LHCN-M2 (cell line): ENCODE measurements at places on chromosomes 1 and 21. TPM values are rescaled to one million over a fixed set of nuclear protein-coding genes. Genes with fewer than 3 reads are reported as not detected.

- DNase-seq, result peak; percentile 24
Observed at GRCh38 chr1:80457409-80457808, 1343.3 kb upstream of the ADGRL2 start.

DNA sequence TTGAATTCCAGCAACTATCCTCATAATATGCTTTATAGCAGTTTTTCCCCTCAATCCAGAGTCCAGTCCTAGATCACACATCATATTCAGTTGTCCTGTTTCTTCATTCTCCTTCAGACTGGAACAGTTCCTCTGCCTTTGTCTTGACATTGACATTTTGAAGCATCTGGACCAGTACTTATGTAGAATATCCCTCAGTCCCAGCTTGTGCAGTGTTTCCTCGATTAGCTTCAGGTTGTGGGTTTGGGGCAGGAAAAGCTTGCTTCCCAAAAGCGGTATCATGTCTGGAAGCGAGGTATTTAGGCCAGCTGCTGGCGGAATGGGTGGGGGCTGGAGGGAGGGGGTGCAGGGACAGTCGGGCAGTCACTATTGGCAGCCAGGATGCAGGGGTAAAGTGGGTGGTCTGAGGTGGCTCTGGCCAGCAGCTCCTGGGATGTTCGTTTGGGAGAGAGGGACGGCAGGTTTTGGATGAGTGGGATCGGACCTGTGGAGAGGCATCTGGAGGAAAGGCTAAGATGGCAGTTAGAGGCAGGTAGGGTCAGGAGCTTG is 6.5 kb downstream of the THEMIS2 start:
- DNase-seq, result peak; percentile 62

GRCh38 chr1:161705537-161705936 is 1.5 kb upstream of the FCRLA start:
- DNase-seq, result no peak

- no peak for DNase-seq
Observed at GRCh38 chr1:233904633-233905415, at the start of gene SLC35F3. Gene SLC35F3 (plus strand): TSS chr1:233904676.

DNA sequence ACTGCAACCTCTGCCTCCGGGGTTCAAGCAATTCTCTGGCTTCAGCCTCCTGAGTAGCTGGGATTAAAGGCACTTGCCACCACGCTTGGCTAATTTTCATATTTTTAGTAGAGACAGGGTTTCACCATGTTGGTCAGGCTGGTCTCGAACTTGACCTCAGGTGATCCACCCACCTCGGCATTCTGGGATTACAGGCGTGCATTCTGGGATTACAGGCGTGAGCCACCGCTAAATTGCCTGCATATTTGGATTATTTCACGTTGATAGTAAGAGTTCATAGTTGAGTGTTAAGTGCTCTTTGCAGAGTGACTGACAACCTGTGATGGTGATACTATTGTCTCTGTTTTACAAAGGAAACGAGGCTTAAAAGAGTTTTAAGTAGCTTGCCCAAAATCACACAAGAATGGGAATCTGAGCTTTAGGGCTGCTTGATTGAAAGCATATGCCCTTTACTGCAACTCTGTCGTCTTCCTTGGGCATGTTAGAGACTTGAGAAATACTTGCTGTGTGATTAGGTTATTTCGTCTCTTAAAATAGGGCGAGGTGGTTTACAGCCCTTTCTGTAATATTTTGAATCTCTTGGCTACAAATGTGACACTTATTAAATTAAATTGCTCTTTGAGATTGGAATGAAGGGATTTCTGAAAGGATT is 12.4 kb downstream of the CDC42 start:
- DNase-seq, result no peak

DNA sequence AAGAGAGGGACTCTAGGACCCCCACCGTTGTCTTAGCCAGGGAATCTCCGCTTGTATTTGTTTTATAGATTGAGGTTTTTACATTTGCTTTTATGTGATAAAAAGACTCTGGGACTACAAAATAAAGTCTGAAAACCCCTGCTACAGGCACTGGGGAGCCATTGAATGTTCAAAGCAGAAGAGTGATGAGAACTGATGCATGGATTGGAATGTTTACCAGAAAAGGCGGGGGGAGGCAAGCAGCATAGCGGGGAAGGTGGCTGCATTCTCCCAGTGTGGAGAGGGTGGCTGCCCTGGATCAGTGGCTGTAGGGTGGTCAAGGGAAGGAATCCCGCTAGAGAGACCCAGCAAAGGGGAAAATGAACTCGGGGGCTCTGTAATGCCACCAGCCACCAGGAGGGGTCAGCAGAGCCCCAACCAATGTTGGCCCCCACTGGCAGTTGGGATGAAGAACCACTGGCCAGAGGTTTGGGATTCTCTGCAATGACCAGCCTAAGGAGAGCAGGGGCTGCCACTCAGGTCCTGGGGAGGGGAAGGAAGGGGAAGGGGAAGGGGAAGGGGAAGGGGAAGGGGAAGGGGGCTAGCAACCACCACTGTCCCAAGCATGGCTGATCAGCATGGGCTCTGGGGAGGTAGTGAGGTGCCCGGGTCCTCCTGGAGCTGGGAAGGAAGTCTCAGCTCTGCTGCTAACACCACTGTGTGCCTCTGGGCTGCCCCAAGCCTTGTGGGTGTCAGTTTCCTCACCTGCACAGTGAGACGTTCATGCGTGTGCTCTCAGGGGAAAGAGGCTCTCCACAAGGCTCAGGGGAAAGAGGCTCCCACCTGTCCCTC is 19.2 kb upstream of the PEF1 start:
- peak; percentile 21 for DNase-seq

- peak; percentile 85 for DNase-seq
Observed at GRCh38 chr1:24725209-24725651, 20.0 kb upstream of the CLIC4 start.

DNA sequence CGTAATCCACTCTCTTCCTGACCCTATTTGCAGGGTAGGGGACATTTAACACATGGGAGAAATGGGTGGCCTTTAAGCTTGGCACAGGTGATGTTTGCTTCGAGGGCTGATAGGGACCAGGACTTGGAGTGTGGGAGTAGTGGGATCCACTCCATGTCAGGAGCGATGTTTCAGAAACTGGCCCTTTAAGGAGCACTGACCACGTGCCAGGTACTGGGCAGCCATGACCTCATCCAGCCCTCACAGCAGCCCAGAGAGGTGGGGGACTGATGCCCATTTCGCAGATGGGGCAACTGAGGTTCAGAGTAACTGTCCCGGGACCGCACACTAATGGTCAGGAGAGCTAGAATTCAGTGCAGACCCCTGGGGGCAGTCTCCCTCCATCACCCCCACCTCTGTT is 11.4 kb downstream of the PADI3 start:
- no peak for DNase-seq

DNA sequence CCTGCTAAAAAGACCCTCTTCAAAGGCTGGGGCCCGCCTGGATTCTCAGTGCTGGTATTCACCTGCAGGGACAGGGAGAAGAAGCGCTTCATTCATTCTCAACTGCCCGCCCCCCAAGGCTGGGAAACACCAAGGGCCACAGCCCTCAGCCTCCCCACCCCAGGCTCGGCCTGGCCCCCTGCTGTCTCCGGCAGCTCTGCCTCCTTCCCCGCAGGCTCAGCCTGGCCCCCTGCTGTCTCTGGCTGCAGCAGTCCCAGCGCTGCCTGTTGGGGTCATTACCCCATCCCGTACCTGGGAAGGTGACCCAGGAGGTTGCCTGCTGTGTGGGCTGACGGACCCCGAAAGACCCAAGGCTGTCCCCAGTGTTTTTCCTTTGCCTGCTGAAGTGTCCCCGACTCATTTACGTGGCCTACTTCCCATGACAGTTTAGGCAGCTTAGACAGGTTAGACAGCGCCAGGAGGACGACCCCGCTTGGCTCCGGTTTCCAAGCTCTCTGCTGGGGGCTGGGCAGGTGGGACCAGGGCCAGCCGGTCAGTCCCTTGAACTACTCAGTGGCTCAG is 22.9 kb upstream of the CLSTN1 start:
- DNase-seq, result no peak

GRCh38 chr1:182430263-182431068 is 19.5 kb upstream of the RGSL1 start:
- DNase-seq, result no peak

PLEKHN1 gene
- 0.19 and 0.40 TPM in 2 replicates for total RNA-seq

ARHGEF10L gene
- 51.7 and 53.3 TPM in 2 replicates for total RNA-seq

HSPA6 gene
- 0.11 TPM in 1 of 2 replicates, not detected in the other for total RNA-seq

TNNI3K gene
- total RNA-seq, result not detected in 2 replicates

URB2 gene
- total RNA-seq, result 14.1 and 17.2 TPM in 2 replicates

HSF2BP gene
- 2.4 and 2.6 TPM in 2 replicates for total RNA-seq

CRP gene
- total RNA-seq, result not detected in 2 replicates
